ENCODE measurements at places on chromosomes 4 and X. TPM values are rescaled to one million over a fixed set of nuclear protein-coding genes. Genes with fewer than 3 reads are reported as not detected.

Gene EPHA5
- 0.62 TPM for total RNA-seq

Gene CENPVL1
- total RNA-seq, result not detected

Gene AADAT
- total RNA-seq, result 10.2 TPM

Gene TMEM128
- 7.3 TPM for total RNA-seq

Gene MAGEA12
- total RNA-seq, result not detected

Gene RBM46
- total RNA-seq, result not detected

Gene CSAG1
- 0.59 TPM for total RNA-seq

Gene IBSP
- total RNA-seq, result not detected

Gene ANXA3
- total RNA-seq, result 54.9 TPM

Gene HHIP
- 0.74 TPM for total RNA-seq

Gene TGIF2LX
- not detected for total RNA-seq

Gene SORCS2
- 5.1 TPM for total RNA-seq

Gene NEXMIF
- total RNA-seq, result not detected

Gene AFM
- total RNA-seq, result not detected

Gene EMD
- total RNA-seq, result 127 TPM

Gene FHDC1
- total RNA-seq, result 0.34 TPM

Gene GCNA
- total RNA-seq, result 0.88 TPM

Gene CYBB
- total RNA-seq, result 0.10 TPM

Gene GUCY1A1
- total RNA-seq, result not detected

Gene HERC3
- 7.4 TPM for total RNA-seq

Gene RPA4
- 0.20 TPM for total RNA-seq

Gene HERC5
- total RNA-seq, result 3.5 TPM

Gene S100G
- total RNA-seq, result not detected

Gene C1QTNF7
- total RNA-seq, result not detected

Gene CXCR3
- total RNA-seq, result not detected

Gene GRID2
- total RNA-seq, result not detected

Gene HPGDS
- not detected for total RNA-seq

Gene PNCK
- 0.16 TPM for total RNA-seq

Gene FRMD7
- not detected for total RNA-seq

Gene ADGRG2
- total RNA-seq, result 7.0 TPM

Gene XPNPEP2
- total RNA-seq, result not detected

Gene SPARCL1
- total RNA-seq, result not detected

Gene SYN1
- 0.31 TPM for total RNA-seq

Gene PABPC5
- total RNA-seq, result not detected

Gene TMSB4X
- total RNA-seq, result 8,579 TPM

Gene TMSB15A
- not detected for total RNA-seq

Gene BRCC3
- total RNA-seq, result 29.6 TPM

Gene CXorf58
- total RNA-seq, result 0.21 TPM

Gene CXCL1
- 11.7 TPM for total RNA-seq

Gene HTATSF1
- total RNA-seq, result 59.3 TPM

Gene PABPC1L2B
- not detected for total RNA-seq

Gene USP46
- total RNA-seq, result 6.5 TPM

Gene SLIT2
- total RNA-seq, result 0.07 TPM

Gene SLC6A14
- total RNA-seq, result not detected

Gene CD38
- 7.6 TPM for total RNA-seq
